ENCODE measurements at places on chromosomes 4 and X. TPM values are rescaled to one million over a fixed set of nuclear protein-coding genes. Genes with fewer than 3 reads are reported as not detected.

DNA sequence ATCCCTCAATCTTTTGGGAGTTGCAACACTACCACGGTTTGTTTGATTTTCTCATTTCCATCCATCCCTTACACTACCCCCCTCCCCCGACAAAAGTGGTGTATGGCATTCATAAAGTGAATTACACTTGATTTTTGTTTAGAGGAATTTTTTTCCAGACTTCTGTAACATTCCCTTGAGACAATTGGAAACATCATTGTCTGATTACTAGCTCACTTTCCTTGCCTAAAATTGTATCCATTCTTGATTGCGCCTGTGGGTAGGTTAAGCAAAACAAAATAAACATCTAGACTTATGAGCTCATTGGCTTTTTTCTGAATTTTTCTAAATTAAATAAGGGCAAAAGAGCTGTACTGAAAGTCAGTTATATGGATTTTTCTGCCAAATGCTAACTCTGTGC is 3.5 kb downstream of the GPC3 start:
- DNase-seq = no peak

DNA sequence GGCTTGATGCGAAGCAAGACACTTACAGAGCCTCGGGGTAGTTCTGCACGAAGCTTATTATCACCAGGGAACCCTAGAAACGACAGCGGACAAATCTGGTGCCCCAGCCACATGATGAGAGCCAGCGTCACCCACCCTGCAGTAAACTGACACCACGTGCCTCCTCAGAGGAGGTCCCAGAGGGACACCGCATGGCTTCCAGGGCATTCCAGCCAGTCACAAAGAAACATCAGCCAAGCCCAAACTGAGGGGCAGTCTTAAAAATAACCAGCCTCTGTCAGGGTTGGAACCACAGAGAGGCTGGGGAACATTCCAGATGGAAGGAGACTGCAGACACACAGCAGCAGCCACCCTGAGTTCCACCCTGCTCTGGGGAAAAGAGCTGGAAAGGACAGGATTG is 36.6 kb upstream of the HGFAC start:
- DNase-seq = no peak

GRCh38 chrX:40971736-40972135 is 113.5 kb upstream of the USP9X start:
- DNase-seq = no peak

The YY2 gene
- 3.4 TPM for total RNA-seq

The ANXA5 gene
- total RNA-seq = 934 TPM

All from HFFc6 (cell line).